ENCODE measurements at places on chromosomes 13 and 19. TPM values are rescaled to one million over a fixed set of nuclear protein-coding genes. Genes with fewer than 3 reads are reported as not detected.

TTC9B gene
- total RNA-seq: not detected

ZNF616 gene
- 8.0 TPM for total RNA-seq

ATP4B gene
- not detected for total RNA-seq

GPR183 gene
- total RNA-seq: 5.1 TPM

HIPK4 gene
- not detected for total RNA-seq

PBX4 gene
- 3.0 TPM for total RNA-seq

OVOL3 gene
- not detected for total RNA-seq

ATP7B gene
- total RNA-seq: 0.84 TPM

RHPN2 gene
- 7.3 TPM for total RNA-seq

ZNF813 gene
- 4.9 TPM for total RNA-seq

ZNF253 gene
- 7.6 TPM for total RNA-seq

ZNF69 gene
- 17.8 TPM for total RNA-seq

UNC13A gene
- total RNA-seq: 0.12 TPM

BEST2 gene
- total RNA-seq: 0.10 TPM

RASIP1 gene
- 1.9 TPM for total RNA-seq

VSTM2B gene
- total RNA-seq: not detected

KLK4 gene
- total RNA-seq: not detected

NANOS3 gene
- 1.3 TPM for total RNA-seq

KLF2 gene
- 2.8 TPM for total RNA-seq

SPC24 gene
- total RNA-seq: 57.7 TPM

NLRP12 gene
- total RNA-seq: not detected

NKPD1 gene
- total RNA-seq: 0.20 TPM

ZNF584 gene
- total RNA-seq: 16.3 TPM

FARP1 gene
- total RNA-seq: 10.0 TPM

TEX30 gene
- total RNA-seq: 56.6 TPM

SLC1A6 gene
- 0.10 TPM for total RNA-seq

MBD3L3 gene
- total RNA-seq: not detected

IGFL2 gene
- not detected for total RNA-seq

CLIP3 gene
- total RNA-seq: 2.0 TPM

RNF113B gene
- total RNA-seq: not detected

LHB gene
- 0.68 TPM for total RNA-seq

GIPR gene
- not detected for total RNA-seq
